ENCODE measurements at places on chromosomes 6 and 20.

DNA sequence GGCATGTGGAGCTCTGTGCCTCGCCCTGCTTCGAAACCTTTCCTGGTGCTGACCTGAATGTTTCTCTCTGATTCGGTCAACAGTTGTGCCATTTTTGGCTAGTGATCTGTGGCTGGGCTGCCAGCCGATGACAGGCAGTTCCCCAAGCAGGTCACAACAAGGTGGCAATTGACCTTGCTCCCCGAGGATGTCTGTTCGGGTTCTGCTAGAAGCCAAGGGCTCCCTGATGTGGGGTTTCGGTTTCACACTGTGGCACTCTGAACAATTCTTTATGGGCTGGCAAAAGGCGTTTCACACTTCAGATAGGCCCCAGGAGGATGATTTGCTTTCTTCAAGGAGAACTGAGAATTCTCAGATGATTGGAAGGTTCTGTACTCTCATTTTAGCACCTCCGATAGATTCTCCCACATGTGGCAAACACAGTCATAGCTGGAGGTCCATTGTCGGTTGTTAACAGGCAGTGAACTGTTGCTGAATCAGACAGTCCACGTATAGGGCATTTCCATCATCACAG, 135.6 kb downstream of the SLC24A3 start:
- DNase-seq: no peak

DNA sequence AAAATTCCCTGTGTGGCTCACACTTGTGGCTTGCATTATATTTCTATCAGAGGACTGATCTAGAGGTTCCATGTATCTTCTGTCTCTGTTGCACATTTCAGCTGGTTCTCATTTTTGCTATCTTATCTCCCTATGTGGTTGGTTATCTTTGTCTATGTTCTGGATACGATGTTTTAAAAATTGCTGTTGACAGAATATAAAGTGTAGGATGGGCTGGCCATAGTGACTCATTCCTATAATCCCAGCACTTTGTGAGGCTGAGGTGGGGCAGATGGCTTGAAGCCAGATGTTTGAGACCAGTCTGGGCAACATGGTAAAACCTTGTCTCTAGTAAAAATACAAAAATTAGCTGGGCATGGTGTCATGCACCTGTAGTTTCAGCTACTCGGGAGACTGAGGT, 9.9 kb upstream of the ULBP3 start:
- DNase-seq: no peak

DNA sequence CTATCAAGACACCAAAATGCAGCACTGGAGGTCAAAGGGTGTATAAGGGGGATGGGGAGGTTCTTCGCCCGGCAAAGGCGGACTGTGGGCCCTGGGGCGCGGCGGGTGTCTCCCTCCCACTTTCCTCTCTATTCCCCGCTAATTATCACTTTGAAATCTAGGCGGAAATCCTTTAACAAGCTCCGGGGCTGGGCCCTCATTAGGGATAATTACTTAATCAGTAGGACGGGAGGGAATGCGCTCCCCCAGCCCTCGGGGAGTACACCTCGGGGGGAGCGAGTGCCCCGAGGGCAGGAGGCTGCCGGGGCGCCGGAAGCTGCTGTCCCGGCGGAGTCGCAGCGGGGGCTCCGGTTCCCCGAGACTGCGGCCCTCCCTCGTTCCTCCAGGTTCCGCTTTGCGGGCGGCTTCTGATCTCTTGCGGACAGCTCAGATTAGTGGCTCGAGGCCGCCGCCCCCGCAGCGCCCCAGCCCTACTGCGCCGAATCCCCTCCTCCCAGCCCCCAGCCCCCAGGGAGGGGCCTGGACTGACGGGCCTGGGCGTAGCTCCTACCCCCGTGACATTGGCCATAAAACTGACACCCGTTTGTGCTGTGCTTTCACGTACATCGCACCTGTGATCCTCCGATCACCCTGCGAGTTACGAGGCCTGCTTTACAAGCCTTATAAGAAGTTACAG, 14.7 kb downstream of the MUCL3 start:
- peak; percentile 68 for DNase-seq

DNA sequence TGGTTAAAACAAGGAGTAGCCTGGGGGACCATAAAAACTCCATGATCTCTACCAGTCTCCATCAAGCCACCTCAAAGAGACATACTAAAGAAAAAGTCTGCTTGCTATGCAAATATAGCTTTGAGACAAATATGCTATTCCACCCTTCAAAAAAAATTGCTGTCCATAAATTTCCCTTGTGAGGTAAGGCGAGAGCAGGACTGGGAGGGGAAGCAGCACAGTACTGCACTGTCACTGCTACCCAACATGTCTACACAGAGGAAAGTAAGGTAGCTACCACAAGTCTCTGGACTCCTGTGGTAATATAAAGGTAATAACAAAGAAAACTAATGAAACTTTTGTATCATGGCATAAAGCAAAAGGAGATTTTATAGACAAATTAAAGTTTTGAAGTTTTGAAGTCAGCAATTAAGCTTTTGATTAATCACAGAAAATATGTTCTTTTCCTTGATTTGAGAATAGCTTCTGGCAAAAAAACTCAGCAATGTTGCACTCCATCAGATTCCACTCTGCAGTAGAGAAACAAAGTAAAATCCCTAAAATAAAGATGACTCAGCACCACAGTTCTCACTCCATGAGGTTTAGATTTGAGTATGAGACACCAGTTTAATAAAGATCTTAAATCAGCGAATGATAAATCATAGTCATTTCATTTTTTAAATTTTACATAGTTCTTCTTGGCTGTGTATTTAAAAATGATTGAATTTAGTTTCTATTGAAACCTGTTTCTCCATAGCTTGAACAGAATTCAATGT, 602.4 kb downstream of the COL12A1 start:
- DNase-seq: no peak

DNA sequence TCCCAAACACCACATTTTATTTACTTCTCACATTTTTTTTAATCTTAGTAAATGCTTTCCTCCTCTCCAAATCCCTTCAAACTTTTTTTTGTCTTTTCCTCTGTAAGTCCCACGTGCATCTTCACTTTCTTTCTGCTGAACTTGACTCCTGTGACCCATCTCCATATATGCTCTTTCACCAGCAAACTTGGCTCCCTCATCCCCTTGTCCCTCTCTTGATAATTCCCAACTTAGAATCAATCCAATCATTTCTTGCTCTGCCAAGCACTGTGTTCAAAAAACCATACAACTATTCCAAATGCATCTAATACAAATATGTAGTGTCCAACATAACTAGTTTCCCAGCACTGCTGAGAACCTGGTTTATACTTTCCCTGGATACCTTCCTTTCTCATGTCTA, 519.4 kb downstream of the HDGFL1 start:
- no peak for DNase-seq

DNA sequence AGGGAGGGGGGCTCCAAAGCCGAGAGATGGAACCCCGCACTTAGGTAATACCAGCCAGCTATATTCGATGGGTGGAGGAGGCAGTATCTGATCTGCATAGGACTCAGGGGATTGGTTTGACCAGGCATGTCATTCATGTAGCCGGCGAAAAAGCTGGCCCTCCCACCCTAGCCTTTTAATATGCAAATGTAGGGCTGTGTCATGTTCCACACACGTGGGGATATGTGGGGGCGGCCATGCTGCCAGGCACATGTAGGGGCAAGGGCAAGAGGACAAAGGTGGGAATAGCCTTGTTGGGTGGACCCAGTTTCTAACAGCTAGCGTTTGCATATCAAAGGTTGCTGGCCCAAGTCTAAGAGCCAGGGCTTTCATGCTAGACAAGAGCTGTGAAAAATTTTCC, 39.1 kb upstream of the DDR1 start:
- no peak for DNase-seq

GRCh38 chr20:1467355-1468116, 887 bp upstream of the NSFL1C start:
- DNase-seq: no peak

DNA sequence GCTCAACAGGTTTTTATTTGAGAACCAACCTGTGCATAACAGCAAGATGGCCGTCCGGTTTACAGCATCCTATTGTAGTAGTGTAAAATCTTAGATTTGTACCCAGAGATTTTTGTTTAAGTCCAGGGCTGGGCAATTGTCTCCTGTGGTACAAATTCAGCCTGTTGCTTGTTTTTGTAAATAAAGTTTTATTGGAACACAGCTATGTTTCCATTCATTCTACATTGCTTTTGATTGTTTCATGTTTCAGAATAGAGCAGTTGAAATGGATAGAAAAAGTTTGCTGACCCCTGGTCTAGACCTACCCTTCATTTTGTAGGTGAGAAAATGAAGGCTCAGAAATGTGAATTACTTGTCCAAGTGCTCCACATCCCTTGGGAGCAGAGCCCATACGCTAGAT, 8.5 kb downstream of the SMPDL3A start:
- no peak for DNase-seq

DNA sequence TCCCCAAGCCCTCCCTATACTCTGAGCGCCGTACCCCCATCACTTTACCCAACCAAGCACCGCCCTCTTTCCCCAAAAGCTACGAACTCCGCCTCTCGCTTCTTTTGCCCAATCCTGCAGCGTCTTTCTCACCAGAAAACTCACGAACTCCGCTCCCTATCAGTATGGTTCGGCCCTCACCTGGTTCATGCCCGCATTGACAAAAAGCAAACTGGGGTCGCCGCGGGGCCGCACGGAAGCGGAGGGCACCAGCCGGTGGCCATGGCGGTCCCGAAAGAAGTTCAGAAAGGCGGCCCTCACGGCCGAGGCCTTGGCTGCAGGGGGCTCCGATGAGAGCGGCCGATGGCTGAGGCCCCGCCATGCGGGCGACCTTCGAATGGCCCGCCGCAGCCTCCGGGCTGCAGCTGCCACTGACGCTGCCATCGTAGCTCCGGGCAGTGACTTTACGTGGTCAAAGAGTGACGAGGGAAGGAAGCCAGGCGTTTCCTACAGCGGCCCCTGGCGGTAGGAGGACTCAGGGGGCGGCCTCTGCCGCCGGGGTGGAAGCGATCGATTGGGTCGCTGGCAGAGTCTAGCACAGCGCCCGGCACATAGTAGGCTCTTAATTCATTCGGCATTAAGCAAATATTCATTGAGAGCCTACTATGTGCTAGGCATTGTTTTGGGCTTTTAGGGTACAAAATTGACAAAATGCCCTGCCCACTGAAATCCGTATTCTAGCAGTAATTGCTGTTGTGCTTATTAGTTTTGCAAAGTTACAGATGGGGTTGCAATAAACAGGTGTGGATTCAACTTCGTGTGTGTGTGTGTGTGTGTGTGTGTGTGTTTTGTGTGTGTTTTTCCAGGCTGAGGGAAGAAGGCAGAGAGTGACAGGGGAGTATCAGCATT, at the start of gene AARS2:
Gene AARS2 (minus strand): TSS at position 447 of the 888 bp plus-strand sequence. CDS start 24 bp downstream, at position 423.
- peak; percentile 92 for DNase-seq

DNA sequence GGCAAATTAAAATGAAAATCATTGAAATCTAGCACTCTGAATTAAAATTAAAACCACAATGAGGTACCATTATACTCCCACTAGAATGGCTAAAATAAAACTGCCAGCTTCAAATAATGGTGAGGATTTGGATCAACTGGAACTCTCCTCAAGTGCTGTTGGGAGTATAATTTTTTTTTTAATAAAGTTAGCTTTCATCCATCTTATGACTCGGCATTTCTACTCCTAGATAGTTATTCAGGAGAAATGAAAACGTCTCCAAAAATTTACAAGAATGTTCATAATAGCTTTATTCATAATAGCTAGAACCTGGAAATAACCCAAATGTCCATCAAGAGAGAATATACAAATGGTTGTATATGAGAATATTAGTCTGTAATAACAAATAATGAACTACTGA, 63.2 kb downstream of the ASXL1 start:
- no peak for DNase-seq

GRCh38 chr6:157066781-157067491, 256.4 kb downstream of the TMEM242 start:
- no peak for DNase-seq

DNA sequence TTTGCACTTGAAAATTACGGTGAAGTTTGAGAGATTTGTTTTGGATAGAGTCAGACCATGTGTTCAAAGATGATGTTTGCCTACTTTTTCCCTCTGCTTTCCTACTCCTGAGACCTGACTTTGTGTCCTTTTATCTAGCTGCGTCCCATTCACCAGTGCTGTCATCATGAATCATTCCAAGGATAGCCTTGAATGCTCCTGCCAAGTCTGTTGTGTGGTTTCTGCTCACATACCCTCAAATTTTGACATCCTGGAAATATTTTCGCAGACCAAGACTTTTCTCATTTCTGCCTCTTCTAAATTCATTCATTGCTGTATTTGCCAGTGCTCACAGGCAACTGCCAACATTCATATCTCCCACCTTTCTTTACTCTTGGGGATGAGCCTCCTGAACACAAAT, 175.9 kb upstream of the SCGN start:
- no peak for DNase-seq

GRCh38 chr6:107871976-107872375, 47.9 kb upstream of the SCML4 start:
- no peak for DNase-seq

- DNase-seq: no peak
Observed at GRCh38 chr6:72724545-72724944, 102.7 kb downstream of the KCNQ5 start.

- no peak for DNase-seq
Observed at GRCh38 chr6:20426177-20427082, 24.8 kb downstream of the E2F3 start.

GRCh38 chr6:26087284-26088115, at the start of gene HFE:
Gene HFE, plus strand, starts transcription at chr6:26087429. Its CDS starts 12 bp downstream, at chr6:26087441.
- no peak for DNase-seq

GRCh38 chr20:56733967-56734366, 104.9 kb downstream of the TFAP2C start:
- DNase-seq: no peak

DNA sequence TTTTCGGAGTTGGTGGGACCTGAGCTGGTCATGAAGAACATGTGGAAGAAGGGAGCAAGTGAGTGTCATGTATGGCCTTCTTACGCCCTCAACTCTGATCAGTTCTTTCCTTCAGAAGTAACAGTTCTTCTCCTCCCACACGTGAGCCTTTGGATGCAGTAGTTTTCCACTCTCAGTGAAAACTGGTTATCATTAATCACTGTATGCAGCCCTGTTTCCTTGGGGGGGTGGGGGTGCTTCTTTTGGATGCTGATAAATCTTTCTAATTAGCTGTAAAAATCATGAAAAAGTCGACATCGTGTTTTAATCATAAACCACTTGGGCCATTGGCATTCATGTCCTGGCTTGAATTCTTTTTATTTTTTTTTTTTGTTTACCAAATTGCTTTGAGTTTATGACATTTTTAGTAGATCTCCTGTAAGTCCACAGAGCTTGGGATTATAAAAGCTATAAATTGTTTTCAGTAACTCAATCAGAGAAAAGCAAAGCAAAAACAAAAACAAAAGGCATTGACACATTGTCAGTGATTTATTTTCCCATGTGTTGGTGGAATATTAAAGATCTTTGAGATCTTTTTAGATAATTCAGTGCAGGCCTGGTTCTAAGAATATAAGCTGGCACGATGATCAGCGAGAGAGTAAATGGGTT, 84.8 kb downstream of the TRMT11 start:
- no peak for DNase-seq

GRCh38 chr6:163568275-163568674, 153.8 kb downstream of the QKI start:
- no peak for DNase-seq

- no peak for DNase-seq
Observed at GRCh38 chr6:123016431-123017103, 20.5 kb downstream of the CLVS2 start.

DNA sequence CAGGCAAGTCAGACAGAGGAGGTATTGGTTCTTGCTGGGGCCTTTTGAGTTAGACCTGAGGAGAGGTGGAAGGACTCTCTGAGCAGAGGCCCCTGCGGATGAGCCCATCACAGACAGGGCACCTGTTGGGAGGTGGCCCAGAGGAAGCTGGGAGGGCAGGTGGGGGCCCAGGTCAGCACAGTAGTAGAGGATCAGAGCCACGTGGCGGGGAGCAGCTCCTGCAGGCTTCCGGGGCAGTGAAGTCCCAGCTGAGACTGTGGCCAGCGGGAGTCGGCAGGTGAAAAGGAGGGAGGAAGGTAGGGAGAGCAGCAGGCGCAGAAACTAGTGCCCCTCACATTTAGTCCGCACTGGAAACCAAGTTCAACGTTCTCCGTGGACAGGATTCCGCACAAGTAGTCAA, 61.8 kb downstream of the RSPH3 start:
- DNase-seq: no peak
